ENCODE measurements at places on chromosomes 3 and 15.

DNA sequence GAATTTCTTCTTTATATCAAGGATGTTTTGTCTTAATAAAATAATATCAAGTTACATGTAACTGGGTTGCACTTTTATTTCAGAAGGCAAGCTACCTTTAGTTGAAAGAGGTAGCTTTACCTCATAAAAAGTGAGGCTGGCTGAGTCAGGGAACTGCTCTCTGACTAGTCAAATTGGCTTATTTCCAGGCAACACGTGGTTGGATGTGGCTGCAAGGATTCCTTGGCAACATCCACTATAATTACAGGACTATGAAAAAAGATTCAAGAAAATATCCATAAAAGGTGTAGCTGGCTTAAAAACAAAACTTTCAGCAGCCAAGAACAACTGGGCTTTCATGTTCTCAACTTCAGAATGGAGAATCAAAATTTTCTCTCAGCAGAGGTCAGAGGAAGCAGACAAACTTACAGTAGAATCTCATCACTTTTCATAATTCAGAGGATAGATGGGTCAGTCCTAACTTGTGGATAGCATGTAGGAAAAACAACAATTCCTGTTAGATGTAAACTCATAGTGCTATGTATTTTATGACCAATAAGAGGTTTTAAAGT, 779.1 kb downstream of the MECOM start:
- no peak for DNase-seq

GRCh38 chr3:131110087-131110486, 83.4 kb downstream of the NEK11 start:
- peak; percentile 39 for DNase-seq

- DNase-seq = no peak
Measured at GRCh38 chr3:72177075-72178050, 392.4 kb upstream of the PROK2 start.

DNA sequence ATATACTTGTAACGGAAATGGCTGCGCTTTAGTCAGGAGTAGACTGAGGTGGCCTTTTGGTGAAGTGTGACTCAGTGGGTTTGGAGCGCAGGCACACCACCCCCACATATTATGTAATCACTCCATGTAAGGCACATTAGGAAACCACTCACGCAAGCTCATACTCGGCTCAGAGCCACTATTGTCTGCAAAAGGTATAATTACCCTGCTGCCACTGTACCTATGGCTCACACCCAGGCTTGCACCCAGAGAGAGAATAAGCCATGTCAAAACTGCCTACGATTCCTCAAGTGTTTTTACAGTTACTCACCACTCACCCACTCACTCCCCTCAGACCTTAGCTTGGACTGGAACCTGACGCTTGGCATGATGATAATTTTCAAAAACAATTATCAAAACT, 611.9 kb upstream of the CCDC54 start:
- no peak for DNase-seq

DNA sequence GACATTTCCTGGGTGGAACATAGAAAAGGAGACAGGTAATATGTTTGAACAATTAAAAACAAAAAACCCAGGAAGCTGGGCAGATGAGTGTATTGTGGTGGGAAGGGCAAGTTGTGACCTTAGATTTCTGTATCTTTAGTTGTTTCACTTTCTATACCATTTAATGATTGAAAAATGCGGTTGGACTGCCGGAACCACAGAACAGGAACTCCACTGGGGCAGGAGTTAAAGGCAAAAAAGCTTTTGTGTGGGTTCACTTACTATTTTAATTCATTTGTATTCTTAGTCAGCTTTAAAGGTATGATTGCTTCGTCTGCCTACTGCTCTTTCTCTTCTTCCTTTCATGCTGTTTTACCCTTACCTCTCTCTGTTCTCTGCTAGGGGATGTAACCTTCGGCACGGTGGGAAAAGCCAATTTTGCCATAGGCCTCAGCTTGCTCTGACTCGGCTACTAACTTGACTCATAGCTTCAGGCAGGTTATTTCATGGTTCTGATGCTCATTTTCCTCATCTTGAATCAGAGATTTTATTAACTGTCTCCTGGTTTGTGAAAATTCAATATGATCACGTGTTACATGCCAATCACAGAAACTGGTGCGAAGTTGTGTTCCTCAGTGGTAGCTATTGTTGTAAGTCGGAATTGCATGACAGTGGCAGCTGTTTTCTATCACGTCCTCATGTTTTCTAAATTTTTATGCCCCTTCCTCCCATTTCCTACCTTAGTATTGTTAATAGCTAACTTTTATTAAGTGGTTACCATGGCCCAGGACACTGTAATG, 1.6 kb upstream of the MCTP2 start:
- DNase-seq = no peak

DNA sequence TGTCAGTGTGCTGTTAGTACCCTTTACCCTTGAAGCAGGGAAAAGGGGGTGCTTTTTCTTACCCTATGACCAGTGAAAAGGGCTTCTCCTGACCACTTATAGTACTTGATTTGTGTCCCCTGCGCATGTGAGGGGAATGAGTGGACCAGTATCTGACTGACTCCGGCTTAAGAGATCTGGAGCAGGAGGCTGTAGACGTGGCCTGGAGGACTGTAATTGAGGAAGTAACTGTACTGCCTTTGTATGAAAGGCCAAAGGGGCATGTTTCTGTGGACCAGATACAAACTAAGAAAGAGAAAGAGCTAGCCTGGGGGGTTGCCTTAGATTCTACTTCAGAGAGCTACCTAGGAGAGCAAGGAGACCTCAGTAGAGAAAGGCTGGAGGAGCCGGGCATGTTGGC, 89.9 kb upstream of the TBL1XR1 start:
- no peak for DNase-seq

- no peak for DNase-seq
Measured at GRCh38 chr3:8491271-8492144, 10.1 kb upstream of the LMCD1 start.

DNA sequence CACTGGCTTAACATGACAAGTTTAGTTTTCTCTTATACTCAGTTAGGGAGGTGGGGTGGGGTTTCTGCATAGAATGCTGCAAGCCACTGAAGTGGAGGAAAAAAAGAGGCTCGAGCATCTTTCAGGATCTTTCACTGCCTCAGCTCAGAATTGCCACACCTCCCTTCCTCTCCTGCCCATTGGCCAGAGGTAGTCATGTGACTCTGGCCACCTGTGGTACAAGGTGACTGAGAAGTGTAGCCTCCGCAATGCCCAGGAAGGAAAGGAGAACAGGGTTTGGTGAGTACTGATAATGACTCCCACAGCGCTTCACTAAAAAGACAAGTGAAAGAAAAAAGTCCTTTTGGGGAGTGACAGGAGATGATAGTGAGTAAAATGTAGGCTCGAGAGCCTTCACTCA, 124.3 kb upstream of the TRIM42 start:
- no peak for DNase-seq
